Naive B cell (primary cell): ENCODE measurements at places on chromosomes 7 and 10.

GRCh38 chr7:99090771-99091542 is 53.0 kb downstream of the SMURF1 start:
- H3K36me3 ChIP-seq = no peaks in the 10 kb centered on the region
- H3K4me3 ChIP-seq = no peak overlapping the region
- no peak for DNase-seq
- no peaks in the 10 kb centered on the region for H3K27me3 ChIP-seq
- no peak overlapping the region for H3K27ac ChIP-seq

DNA sequence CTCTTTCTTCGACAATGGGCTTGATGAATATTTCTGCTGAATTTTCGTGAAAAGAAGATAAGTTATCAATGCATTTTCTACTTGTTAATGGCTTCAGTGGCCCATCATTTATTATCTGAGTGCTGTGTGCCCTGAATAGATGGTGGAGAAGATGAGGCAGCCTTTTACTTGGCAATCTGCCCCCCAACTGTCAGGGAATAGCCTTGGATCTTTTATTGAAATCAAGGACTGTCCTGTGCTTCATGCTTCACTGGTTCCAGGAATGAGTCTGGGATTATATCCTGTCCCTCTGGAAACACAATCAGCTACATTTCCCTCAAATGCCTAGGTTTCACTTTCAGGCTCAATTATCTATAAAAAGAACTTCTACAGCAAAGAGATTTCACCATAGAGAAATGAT is 75.9 kb upstream of the NXPH1 start:
- H3K36me3 ChIP-seq = no peaks in the 10 kb centered on the region
- no peaks in the 10 kb centered on the region for H3K4me1 ChIP-seq
- no peak overlapping the region for H3K4me3 ChIP-seq
- no peak for DNase-seq
- H3K27ac ChIP-seq = no peak overlapping the region

GRCh38 chr7:107450970-107451369 is 18.9 kb upstream of the GPR22 start:
- peaks cover 20% of the 10 kb centered on the region for H3K4me1 ChIP-seq
- H3K36me3 ChIP-seq = peaks cover 8% of the 10 kb centered on the region
- H3K4me3 ChIP-seq = no peak overlapping the region
- H3K27me3 ChIP-seq = no peaks in the 10 kb centered on the region

GRCh38 chr10:99661377-99661763 is 2.1 kb downstream of the ENTPD7 start:
- no peak overlapping the region for H3K27ac ChIP-seq
- peaks cover 7% of the 10 kb centered on the region for H3K36me3 ChIP-seq
- H3K4me3 ChIP-seq = no peak overlapping the region
- DNase-seq = no peak
- peaks cover 2% of the 10 kb centered on the region for H3K27me3 ChIP-seq

DNA sequence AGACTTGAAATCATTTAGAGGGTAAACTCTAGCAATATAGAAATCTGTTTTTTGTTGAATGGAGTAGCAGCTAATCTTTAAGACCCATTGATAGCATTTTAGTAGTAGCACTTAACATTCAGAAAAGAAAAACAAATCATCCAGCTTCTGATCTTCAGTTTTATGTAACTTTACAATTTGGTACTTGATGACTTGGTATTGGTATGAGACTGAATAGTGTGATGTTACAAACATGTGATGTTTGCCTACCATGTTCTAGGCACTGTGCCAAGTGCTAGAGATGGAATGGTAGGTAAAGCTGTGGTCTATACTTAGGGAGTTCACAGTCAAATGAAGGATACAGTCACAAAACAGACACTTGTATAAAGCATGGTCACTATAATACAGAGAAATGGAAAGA is 21.3 kb downstream of the ZEB1 start:
- no peaks in the 10 kb centered on the region for H3K36me3 ChIP-seq
- peaks cover 12% of the 10 kb centered on the region for H3K4me1 ChIP-seq
- no peak overlapping the region for H3K27ac ChIP-seq
- DNase-seq = no peak
- H3K27me3 ChIP-seq = no peaks in the 10 kb centered on the region
- H3K4me3 ChIP-seq = no peak overlapping the region

DNA sequence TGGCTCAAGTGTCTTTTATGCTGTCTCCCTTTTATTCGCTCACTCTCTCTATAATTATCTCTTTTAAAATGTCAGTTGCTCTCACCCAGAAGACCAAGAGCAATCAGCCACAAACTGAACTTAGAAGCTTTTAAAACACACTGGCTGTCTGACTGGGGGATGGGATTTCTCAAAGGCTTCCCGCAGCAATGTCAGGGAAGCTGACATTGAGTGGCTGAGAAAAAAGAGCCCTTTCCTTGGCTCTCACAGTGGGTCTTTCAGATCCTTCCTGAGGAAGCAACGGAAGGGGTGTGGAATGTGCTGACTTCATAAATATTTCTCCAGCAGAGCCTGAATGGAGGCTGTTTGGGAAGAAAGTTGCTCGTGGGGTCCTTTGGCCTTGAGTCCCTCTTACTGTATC is 445.7 kb upstream of the C7orf33 start:
- no peak overlapping the region for H3K4me3 ChIP-seq
- DNase-seq = no peak
- H3K4me1 ChIP-seq = no peaks in the 10 kb centered on the region
- H3K27ac ChIP-seq = no peak overlapping the region
- H3K36me3 ChIP-seq = no peaks in the 10 kb centered on the region
- H3K27me3 ChIP-seq = no peaks in the 10 kb centered on the region

DNA sequence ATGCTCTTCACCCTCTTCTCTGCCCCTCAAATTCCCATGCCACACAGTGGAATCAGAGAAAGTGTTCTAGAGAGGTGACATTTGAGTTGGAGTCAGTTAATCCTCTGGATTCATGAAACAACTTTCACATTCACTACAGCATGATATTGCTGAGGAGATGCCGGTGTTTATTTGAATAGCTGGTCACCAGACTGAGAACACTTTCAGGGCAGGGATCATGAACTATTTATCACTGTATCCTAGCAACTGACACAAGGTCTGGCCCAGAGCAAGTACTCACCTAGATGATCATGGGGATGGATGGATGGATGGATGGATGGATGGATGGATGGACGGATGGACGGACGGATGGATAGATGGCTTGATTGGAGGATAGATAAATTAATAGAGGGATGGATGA is 116.7 kb upstream of the ZMIZ1 start:
- H3K27ac ChIP-seq = no peak overlapping the region
- no peaks in the 10 kb centered on the region for H3K36me3 ChIP-seq
- H3K27me3 ChIP-seq = peaks cover 47% of the 10 kb centered on the region
- H3K4me3 ChIP-seq = no peak overlapping the region
- no peak for DNase-seq

- peaks cover 62% of the 10 kb centered on the region for H3K4me1 ChIP-seq
- no peaks in the 10 kb centered on the region for H3K36me3 ChIP-seq
- H3K27ac ChIP-seq = peak overlapping the region; percentile 92
- H3K27me3 ChIP-seq = no peaks in the 10 kb centered on the region
- DNase-seq = peak; percentile 67
These were observed 25.4 kb upstream of the INPP5F start for GRCh38 chr10:119700321-119700954.

DNA sequence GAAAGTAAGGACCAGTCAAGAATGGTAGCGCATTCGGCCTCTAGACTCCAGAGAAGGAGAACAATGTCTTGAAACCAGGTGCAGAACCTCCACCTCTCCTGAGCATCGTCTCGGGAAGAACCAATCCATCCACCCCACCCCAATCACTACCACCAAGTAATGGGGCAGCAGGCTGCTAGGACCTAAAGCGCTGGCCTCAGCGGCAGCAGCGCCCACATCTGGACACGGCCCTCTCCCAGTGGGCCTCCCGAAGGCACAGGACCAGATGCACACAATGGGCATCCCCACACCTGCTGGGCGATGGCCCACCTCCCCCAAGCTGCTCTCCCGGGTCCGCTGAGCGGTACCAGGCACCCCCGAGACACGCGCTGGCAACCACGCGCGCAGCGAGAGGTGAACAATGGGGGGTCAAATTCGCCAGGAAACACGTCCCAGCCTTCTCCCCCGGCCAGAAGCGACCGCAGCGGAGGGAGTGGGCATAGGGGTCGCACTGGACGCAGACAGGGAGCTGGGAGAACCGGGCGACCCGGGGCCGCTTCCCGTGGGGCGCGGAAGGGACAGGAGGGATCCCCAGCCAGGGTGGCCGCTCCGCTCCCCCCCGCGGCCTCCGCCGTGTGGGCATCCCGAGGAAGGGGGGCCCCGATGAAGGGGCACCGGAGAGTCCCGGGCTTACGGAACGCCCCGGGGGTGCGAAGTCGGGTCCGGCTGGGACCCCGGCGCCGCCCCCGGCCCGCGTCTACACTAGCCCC is 506 bp downstream of the CTTNBP2 start:
- peaks cover 62% of the 10 kb centered on the region for H3K27me3 ChIP-seq
- peak; percentile 1 for DNase-seq
- peaks cover 9% of the 10 kb centered on the region for H3K36me3 ChIP-seq
- H3K4me1 ChIP-seq = peaks cover 21% of the 10 kb centered on the region
- H3K4me3 ChIP-seq = peak overlapping the region; percentile 9
- no peak overlapping the region for H3K27ac ChIP-seq

DNA sequence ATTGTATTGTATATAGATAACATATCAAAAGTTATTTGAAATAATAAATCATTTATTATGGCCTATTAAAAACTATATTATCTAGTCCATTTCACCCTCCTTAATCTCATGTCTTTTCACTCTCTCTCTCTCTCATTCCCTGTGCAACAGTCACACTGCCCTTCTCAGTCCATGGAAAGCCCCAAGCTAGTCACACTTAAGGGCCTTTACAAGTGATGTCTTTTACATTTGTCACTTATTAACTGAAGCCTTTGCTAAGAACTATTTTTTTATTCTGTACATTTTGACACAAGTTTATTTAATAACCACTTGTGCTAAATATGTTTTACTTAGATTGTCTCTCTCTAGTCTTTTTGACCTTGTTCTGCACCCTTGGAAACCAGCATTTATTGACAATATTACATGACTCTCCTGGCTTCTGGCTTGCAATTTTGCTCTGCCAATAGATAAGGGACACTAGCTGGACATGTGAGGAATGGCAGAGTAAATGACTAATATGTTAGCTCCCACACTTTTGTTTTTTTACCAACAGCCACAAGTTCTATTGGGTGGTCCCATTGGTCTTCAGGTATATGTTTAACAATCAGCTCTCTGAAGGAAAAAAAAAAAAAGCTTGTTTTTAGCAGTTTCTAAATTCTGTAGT is 706.8 kb upstream of the POT1 start:
- H3K27ac ChIP-seq = no peak overlapping the region
- no peaks in the 10 kb centered on the region for H3K36me3 ChIP-seq
- H3K27me3 ChIP-seq = no peaks in the 10 kb centered on the region
- no peak for DNase-seq
- H3K4me1 ChIP-seq = no peaks in the 10 kb centered on the region
- H3K4me3 ChIP-seq = no peak overlapping the region

GRCh38 chr10:14687340-14687739 is 87.4 kb downstream of the FAM107B start:
- no peaks in the 10 kb centered on the region for H3K36me3 ChIP-seq
- DNase-seq = no peak
- no peak overlapping the region for H3K4me3 ChIP-seq

DNA sequence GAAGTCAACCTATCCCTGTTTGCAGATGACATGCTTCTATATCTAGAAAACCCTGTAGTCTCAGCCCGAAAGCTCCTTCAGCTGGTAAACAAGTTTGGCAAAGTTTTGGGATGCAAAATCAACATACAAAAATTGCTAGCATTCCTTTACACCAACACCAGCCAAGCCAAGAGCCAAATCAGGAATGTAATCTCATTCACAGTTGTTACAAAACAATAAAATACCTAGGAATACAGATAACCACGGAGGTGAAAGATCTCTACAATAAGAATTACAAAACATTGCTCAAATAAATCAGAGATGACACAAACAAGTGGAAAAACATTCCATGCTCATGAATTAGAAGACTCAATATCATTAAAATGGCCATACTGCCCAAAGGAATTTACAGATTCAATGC is 50.4 kb upstream of the ZNF365 start:
- peaks cover 38% of the 10 kb centered on the region for H3K27me3 ChIP-seq
- no peaks in the 10 kb centered on the region for H3K36me3 ChIP-seq
- no peaks in the 10 kb centered on the region for H3K4me1 ChIP-seq
- H3K27ac ChIP-seq = no peak overlapping the region
- no peak overlapping the region for H3K4me3 ChIP-seq

- DNase-seq = no peak
- no peak overlapping the region for H3K4me3 ChIP-seq
- H3K27ac ChIP-seq = no peak overlapping the region
These were observed 172.1 kb downstream of the CELF2 start for GRCh38 chr10:11189582-11190376.

DNA sequence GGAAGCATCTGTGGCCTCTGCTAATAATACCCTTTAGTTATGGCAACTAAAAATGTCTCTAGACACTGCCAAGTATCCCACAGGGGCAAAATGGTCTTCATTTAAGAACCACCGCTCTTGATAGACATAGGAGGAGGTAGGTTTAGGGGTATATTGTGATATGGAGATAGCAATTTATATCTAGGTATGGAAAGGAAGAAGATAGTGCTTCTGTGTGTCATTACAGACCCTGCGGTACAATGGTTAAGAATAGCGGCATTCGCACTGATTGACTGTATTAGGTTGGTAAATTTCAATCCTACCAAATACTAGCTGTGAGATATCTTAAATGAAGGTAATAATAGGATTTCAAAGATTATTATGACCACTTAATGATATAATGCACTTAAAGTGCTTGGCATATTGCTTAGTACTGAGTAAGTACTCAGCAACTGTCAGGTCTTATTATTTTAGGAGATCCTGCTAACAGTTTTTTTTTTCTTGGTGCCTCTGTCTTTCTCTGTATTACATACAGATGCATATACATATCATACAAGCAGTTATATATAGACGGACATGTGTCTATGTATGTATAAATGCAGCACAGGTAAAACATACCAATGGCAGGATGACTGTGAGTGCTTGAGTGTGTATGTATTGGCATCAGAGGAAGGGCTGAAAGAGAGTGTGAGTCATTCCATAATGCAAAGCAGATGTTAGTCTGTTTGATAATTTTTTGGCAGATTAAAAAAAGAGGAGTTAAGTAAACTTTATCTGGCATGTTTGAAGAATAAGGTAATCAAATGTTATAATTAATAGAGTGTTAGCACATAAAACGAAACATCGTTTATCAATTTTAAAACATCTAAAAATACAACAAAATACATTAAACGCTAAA is 50.0 kb upstream of the ITGB8 start:
- H3K27me3 ChIP-seq = no peaks in the 10 kb centered on the region
- no peaks in the 10 kb centered on the region for H3K36me3 ChIP-seq
- no peak overlapping the region for H3K27ac ChIP-seq
- no peak for DNase-seq
- H3K4me1 ChIP-seq = no peaks in the 10 kb centered on the region

GRCh38 chr7:135886345-135887132 is 90.6 kb downstream of the MTPN start:
- H3K4me1 ChIP-seq = no peaks in the 10 kb centered on the region
- no peak for DNase-seq
- H3K4me3 ChIP-seq = no peak overlapping the region
- peaks cover 12% of the 10 kb centered on the region for H3K27me3 ChIP-seq
- no peak overlapping the region for H3K27ac ChIP-seq

- H3K27ac ChIP-seq = no peak overlapping the region
- no peaks in the 10 kb centered on the region for H3K36me3 ChIP-seq
- H3K4me3 ChIP-seq = no peak overlapping the region
- peaks cover 13% of the 10 kb centered on the region for H3K27me3 ChIP-seq
- no peaks in the 10 kb centered on the region for H3K4me1 ChIP-seq
These were observed 582.4 kb downstream of the SUGCT start for GRCh38 chr7:40717242-40717641.

- H3K4me1 ChIP-seq = no peaks in the 10 kb centered on the region
- no peak overlapping the region for H3K4me3 ChIP-seq
- no peaks in the 10 kb centered on the region for H3K27me3 ChIP-seq
- H3K27ac ChIP-seq = no peak overlapping the region
These were observed 30.6 kb upstream of the ITGB1 start for GRCh38 chr10:32988604-32989003.
